ENCODE measurements at places on chromosomes 3 and 15.

DNA sequence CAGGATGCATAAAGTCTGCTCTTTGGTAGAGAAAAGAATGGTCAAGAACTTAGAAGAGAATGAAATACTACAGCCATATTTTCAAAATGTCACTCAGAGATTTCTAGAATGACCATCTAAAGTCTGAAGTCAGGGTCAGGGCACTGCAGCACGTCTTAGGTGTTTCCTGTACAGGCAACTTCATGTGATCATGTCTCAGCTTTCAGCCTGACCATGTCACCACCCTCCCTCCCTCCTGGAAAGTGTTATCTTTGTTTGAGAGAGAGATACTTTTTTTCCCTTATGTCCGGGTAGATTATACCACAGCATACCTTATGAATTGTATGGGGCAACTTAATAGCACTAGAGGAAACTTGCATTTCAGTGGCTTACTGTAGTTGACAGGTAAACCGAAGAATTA lies 558.0 kb upstream of the TGFBR2 start:
- DNase-seq = no peak

DNA sequence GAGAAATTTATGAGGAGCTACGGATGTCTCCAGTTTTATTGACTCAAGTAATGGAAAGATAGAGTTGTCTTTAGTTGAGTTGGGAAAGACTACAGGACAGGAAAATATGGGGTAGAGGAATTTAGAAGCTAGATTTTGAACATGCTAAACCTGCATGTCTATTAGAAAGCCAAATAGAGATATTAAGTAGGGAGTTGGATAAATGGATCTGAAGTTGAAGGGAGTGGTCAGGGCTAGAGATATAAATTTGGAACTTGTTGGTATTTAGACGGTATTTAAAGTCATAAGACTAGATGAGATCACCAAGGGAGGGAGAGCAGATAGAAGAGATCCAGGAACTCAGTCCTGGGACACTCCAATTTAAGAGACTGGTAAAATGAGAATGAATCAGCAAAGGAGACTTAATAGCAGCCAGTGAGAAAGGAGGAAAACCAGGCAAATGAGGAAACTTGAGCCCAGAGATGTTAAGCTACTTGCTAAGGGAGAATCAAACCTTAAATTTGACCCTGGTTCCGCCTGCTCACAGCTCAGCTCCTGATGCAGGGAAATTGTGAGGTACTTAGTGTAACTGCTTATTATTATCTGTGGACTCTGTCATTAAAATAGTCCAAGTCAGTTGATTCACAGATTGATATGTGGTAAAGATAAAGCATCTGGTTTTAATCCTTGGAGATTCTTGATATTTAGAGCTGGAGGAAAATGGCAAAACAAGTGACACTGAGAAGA lies 35.8 kb downstream of the ABI3BP start:
- no peak for DNase-seq

DNA sequence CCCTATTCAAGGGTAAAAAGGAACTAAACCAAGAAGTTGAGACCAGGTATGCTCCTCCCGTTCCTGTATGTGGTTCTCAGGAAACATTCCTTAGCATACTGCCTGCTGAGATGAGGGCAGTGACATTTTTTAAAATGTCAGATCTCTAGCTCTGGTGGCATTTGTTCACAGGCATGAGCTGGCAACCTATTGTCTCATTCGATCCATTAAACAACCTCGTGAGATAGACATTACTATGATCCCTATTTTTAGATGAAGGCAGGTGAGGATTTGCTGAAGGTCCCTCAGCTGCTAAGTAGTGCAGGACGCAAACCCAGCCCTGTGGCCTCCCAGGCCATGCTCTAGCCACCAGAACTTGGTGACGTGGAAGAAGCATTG lies 74.9 kb downstream of the SIDT1 start:
- no peak for DNase-seq

DNA sequence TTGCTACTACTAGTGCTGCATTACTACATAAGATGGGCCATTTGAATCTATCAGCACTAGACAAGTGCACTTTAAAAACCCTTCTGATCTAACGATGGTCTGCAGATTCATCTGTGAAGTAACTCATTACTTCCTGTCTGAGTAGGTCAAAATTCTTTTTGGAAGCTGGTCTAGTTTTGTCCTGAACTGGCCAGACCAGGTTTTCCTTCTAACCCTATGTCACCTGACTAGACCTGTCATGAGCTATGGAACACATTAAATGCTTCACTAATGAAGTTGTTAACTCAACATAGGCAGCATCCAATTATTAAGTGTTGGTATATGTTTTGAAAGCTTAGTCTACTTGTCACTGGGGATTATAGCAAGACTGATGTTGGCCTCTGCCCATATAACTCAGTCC lies 10.1 kb upstream of the RBM5 start:
- no peak for DNase-seq

GRCh38 chr3:122496508-122496907 lies 18.2 kb downstream of the KPNA1 start:
- DNase-seq = no peak

DNA sequence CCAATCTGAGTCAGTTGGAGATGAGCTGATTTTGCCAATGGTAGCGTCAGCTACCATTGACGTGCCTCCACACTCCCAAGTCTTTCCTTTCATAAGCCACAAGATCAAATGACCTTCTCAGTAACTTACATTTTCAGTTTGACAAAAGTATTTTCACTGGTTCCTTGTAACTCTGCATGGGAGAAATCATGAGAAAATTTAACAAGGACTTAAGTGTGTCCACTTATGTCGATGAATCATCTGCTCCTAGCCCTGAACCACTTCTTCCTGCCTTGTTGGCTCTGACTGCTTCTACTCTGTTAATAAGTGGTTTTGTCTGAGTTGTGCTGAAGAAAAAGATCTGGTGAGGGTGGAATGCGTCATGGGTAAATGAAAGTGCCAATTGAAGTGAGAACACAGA lies 101.2 kb downstream of the NFKBIZ start:
- DNase-seq = no peak

GRCh38 chr3:25455441-25456132 lies 27.5 kb downstream of the RARB start:
- no peak for DNase-seq

GRCh38 chr15:80441041-80441440 lies 36.9 kb downstream of the ARNT2 start:
- no peak for DNase-seq

DNA sequence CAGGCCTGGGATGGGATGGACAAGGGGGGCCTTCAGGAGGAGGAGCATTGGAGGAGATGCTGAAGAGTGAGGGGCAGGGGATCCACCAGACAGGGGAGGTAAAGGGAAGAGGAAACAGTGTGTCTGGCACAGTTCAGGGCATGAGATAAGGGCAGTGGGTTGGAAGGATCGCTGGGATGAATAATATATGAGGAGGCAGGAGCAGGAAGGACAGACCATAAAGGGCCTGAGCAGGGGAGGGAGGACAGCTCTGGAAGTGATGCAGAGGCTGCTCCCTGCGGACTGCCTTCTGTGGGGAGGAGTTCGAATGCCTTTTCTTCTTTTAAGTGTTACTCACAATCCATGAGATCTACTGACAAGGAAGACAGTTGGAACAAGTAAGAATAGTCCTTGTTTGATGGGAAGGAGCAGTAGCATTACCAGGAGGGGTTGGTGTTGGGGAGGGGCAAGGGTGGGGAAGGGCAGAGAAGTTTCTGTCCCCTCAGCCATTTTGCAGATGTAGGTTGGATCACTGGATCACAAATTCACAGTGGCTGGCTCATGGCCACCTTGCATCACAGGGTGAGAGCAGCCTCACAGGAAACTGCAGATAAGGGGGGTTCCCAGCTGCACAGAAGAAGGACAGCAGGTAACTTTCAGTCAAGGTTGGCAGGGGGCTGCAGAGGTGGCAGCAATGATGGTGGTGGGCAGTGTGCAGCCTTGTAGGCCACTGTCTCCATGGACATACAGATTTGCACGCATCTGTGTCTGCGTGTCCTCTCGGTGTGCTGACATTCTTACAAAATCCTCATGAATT lies 91.9 kb upstream of the SNRPN start:
- DNase-seq = no peak

DNA sequence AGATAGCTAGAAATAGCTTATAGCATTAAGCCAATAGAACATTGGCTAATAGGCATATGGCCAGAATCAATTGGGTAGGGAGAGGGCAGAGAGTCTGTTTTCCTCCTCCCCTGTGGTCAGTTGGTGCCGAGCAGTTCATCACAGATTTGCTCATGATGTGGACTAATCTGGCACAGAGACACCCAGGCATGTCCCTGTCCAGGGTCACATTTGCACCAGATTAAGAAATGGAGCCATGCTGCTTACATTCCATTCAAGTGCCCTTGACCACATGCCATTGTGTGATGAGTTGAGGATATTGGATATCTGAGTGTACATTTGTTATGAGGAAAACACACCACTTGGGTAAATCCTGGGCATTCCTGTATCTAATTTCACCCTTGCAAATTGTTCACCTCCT lies 53.4 kb downstream of the USP13 start:
- DNase-seq = no peak

DNA sequence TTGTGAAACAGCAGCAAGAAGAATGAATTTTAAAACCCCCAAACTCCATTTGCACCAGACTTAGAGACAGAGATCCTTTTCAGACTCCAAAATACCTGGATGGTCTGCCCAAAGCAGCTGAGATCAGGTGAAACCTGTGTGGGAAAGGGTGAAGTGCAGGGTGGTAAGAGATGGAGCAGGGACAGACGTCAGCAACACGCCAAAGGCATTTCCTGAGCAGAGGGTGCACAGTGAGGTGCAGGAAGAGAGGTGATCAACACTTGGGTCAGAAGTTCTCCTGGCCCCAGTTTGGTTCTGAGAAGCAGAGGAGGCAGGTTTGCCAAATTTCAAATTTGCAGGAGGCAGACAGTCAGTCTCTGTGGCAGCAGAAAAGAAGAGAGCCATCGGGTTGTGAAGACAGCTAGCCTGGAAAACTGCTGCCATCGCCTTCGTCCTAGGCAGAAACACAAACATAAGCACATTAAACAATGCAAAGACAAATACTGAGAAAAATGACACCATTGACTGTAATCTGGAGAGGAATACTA lies 9.8 kb downstream of the CCR4 start:
- peak; percentile 29 for DNase-seq

GRCh38 chr3:58234516-58234931 lies 3.1 kb upstream of the ABHD6 start:
- DNase-seq = no peak

GRCh38 chr3:87987952-87988351 lies 70.9 kb downstream of the CGGBP1 start:
- DNase-seq = no peak

DNA sequence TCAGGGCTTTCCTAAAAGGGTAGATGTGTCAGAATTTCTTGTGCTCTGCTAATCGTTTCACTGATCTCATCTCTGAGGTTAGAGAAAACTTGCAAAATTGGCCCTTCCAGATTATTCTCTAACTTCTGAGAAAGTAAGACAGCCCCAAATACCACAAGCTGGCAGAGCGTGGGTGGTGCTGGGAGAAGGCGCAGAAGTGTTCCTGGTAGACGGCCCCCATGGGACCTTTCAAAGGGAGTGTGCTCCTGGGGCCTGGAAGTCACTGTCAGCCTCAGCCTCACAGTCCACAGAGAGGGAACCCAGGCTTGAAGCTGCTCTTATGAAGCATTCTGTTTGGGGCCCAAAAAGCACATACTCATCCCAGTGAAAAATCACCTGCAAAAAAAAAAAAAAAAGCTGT lies 86.5 kb upstream of the PFN2 start:
- DNase-seq = no peak

GRCh38 chr3:141553055-141553454 lies 66.2 kb downstream of the RASA2 start:
- DNase-seq = no peak

DNA sequence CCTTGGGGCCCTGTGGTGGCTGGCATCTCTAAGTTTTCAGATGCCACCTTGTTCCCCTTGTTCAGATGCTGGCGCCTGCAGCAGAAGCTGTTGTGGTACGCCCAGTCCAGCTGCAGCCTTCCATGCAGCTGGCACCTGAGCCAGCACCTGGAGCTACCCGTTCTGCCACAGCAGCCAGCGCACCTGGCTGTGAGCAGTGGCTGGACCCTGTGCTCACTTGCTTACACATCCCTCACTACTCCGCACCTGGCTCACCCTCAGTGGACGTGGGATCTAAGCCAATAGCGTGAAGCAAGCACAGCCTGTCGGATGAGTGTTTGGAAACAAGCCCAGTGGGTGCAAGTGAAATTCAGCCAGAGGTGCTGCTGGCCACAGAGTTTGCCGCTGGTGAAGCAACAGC lies 607.5 kb upstream of the BCHE start:
- no peak for DNase-seq

GRCh38 chr3:37953707-37954394 lies 36.7 kb upstream of the VILL start:
- no peak for DNase-seq

DNA sequence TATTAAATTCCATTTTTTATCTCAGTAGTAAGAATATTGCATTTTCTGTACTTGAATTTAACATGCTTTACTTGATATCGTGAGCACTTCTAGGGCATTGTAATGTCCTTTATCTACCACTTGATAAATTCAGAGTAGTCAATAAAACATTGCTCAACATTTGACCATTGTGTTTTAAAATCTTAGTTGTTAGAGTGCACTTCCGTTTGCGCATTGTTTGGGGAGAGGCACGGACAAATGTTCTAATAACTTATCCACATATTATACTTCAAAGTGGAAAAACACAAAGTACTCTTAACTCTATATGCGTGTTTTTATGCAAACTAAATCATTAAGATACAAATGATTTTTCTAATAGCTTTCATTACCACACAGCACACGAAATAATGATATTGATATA lies 419 bp downstream of the FAM227B start:
- no peak for DNase-seq

- no peak for DNase-seq
Observed at GRCh38 chr3:43951813-43952212, 261.1 kb downstream of the ABHD5 start.

DNA sequence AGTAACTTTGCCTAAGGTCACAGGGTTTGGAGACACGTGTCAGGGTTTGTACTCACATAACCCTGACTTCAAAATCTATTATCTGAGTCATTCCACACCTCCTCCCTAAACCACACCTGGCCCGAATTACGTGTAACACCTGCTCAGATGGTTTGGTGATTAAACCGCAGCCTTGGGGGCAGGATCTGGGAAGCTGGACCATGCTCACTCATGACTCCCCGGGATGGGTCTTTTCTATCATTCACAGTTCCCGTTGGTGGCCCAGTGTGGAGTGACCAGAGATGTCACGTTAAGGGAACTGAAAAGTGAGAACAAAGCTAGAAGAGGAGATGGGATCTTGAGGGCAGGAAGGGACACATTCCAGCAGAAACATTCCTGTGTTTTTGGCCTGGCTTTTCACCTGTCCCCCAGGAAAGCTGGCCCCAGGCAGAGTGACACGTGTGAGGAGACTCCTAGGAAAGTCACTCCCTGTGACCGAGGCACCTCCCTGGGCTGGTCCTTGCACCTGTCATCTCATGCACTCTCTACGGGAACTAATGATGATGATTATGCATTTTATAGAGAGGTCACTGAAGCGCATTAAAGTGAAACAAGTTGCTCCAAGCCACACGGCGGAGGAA lies 75.4 kb upstream of the POMGNT2 start:
- peak; percentile 15 for DNase-seq

DNA sequence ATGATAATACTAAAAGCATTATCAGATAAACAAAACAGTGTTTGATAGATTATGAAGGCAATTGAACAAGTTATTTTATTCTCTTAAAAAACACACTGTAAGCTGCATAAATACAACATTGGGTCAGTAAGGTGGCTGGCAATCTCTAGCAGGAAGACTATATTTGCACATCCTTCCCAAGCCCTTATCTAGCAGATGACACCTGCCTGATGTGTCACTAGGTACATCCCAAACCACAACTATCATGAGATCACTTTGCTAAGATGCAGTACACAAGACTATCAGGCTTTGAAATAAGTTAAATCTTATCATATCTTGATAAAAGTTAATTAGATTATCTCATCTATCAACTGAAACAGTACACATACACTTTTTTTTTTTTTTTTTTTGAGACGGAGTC lies 417.4 kb downstream of the MECOM start:
- DNase-seq = no peak
